ENCODE measurements at places on chromosomes 1 and 21.

DNA sequence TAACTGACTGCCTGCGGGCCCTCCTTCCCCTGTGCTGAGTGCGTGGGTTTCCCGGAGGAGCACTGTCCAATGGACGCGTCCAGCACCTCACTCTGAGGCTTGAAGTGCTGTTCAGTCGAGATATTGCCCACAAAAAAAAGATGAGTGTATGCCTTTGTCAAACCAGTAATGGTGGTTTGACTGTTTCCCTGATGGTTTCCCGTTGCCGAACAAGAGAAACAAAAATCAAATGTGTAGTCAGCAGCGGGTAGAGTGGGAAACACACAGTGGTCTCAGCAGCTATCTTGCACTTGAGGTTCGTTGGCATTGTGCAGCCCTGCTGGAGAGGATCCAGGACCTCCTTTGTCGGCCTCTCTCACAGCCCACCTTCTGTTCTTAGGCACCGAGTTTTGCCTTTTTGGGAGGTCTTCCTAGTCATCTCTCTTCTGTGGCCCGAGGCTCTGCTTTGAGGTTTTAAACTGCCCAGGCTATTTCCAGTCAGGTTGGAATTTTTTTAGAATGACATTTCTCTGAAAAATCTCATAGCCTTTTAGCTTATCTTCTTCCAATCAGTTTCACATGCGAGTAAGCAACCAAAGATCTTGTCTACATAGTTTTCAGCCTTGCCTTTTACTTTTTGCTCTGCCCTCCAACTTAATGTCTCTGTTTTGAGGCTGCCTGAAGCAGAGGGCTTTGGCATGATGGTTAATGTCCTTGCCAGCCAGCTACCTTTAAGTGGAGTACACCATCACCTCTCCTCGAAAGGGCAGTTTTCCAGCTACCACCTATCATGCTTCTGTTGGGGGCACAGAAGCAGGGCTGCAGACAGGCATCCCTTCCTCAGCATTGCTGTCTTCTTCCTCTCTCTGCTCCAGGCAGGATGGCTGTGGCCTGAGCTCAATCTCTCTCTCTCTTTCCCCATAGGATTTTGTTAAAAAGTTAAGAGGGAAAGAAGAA, 132.3 kb downstream of the URB2 start:
- no peak for DNase-seq

- no peak for DNase-seq
Measured at GRCh38 chr1:219528633-219529032, 84.3 kb downstream of the ZC3H11B start.

GRCh38 chr1:100869996-100870395, 24.6 kb downstream of the EXTL2 start:
- no peak for DNase-seq

DNA sequence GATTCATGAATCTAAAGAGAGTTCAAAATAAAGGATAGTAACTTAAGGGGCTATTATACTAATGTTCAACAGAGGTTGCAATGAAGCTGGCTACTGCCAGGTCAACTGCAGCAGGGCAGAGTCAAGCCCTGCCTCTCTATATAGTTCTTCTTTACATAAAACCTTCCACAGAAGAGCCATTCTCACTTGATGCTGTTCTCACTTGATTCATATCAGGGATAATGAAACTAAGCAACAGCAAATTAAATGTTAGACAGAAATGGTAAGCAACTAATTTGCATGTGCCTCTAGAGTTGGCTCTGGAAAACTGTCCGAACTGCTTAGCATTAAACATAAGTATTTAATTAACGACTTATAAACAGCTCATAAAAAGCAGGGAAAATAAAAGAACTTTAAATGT, 17.4 kb downstream of the CCSAP start:
- no peak for DNase-seq

DNA sequence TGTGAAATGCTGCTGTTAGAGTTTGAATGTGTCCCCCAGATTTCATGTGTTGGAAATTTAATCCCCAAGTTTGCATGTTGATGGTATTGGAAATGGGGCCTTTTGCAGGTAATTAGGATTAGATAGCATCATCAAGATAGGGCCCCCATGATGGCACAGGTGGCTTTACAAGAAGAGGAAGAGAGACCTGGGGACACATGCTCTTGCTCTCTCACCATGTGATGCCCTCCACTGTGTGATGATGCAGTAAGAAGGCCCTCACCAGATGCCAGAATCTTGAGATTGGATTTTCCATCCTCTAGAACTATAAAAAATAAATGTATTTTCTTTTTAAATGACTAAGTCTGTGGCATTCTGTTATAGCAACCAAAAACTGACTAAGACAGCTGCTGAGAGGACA, 57.0 kb upstream of the NEK7 start:
- DNase-seq: no peak

GRCh38 chr1:223758734-223759133, 46.4 kb downstream of the CAPN2 start:
- no peak for DNase-seq

DNA sequence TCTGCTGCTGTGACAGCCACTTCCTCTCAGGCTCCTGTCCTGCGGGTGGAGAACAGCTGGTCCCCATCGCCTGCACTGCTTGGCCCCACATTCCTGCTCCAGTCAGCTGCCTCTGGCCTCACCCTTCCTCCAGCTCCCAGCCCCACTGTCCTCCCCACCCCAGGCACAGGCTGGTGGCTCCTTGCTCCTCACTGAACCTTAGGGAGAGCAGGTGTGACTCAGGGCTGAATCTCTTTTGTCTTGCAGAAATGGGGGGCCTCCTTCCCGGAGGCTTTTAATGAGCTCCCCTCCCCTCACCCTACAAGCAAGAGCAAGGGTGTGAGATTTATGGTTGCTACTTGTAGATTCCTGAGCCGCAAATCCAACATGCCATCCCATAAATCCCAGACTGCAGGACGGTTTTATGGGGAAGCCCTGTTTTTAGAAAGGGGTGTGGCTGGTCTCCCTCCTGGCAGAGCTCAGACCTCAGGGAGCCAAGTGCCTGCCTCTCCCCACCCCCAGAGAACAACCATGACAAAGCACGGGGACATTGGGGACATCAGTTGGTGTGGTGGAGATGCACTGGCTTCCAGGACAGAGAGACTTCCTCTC, 15.2 kb downstream of the CDK18 start:
- DNase-seq: no peak

DNA sequence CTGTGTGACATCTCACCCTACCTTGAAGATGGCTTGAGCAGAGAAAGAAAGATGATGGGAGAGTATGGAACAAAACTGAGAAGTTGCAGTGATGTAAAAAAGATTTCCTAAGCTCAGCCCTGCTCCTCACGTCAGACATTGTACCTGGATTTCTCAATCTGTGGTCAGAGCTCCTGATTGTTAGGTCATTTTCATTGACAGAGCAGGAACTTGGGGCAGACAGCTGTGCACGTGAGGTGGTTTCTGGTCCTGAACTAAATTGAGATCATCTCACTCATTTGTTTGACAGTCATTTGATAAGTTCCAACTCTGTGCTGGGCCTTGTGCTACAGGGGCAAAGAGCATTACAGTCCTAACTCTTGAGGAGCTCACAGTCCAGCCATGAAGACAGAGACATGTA, 10.2 kb downstream of the TRAF3IP3 start:
- no peak for DNase-seq

GRCh38 chr21:18655931-18656330, 252.3 kb upstream of the TMPRSS15 start:
- no peak for DNase-seq

DNA sequence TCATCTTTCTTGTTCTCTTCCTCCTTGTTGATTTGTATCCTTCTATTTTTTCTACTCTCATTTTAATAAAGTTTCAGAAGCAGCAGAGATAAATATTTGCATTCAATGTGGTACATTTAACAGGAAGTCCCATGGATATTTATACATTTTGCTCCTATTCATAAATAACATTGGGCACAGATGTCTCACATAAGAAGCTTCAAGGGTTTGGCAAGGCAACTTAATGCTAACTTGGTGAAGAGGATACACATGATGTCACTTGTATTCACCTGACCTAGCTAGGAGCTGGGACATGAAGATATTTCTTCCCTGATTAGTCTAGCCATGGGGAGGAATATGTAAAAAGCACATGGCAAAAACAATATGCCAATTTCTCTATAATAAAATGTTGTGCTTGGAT, 65.1 kb upstream of the DUSP10 start:
- no peak for DNase-seq

DNA sequence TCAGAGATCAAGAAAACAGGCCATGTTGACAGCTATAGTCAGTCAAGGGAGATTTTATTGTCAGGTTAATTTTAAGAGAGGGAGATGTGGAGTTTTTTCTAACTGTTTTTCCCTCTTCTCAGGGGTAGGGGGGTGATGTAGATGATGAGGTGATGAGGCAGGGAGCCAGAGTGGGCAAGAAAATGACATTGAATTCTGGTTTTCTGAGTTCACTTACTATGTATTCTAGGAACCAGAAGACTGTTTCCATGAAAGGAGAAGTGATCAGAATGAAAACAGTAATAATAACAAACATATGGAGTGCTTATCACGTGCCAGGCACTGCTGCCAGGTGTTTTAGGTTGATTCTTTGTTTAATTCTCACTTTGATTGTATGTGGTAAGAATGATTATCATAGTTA, 40.2 kb downstream of the CASQ2 start:
- no peak for DNase-seq

GRCh38 chr1:110056776-110057175, 13.7 kb downstream of the ALX3 start:
- no peak for DNase-seq

GRCh38 chr1:247293047-247293446, 37.2 kb downstream of the VN1R5 start:
- DNase-seq: no peak

GRCh38 chr1:118963456-118964430, 24.4 kb downstream of the TBX15 start:
- no peak for DNase-seq

DNA sequence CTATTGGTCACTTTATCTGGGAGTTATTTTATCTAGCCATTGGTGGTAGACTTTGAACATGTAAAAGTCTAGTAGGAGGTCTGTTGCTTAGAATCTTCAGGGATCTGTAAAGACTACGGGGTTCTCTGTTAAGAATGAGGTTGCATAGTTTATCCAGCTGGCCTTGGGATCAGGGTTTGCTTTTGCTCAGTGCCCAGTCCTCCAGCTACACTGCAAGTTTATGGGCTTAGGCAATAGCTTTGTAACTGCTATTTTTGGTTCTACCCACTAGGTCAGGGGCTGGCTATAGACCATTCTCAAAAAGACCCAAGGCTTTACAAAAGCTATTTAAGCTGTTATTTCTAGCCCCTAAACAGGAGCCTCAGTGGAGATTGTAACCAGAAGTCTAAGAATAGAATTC, 9.8 kb downstream of the SH3GLB1 start:
- DNase-seq: no peak

GRCh38 chr1:204431310-204432184, 19.9 kb upstream of the PPP1R15B start:
- DNase-seq: peak; percentile 64
